ENCODE measurements at places on chromosomes 3 and 15.

DNA sequence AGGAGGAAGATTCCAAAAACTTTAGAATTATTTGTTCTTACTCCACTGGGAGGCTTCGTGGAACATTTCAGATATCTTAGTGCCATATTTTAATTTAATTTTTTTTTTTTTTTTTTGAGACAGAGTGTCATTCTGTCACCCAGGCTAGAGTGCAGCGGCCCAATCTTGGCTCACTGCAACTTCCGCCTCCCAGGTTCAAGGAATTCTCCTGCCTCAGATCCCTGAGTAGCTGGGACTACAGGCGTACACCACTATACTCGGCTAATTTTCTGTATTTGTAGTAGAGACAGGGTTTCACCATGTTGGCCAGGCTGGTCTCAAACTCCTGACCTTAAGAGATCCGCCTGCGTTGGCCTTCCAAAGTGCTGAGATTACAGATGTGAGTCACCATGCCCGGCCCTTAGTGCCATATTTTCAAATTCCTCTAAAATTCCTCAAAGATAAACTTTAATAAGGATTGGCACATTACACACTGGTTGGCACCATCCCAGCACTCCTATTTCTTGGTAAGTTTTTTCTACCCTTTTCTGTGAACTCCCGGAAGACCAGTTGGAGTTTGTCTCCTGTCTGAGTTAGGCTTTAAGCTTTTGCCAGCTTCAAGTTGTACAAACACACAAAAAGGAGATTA is 693.7 kb downstream of the MCTP2 start:
- H3K36me3 ChIP-seq = no peaks in the 10 kb centered on the region
- no peak for DNase-seq
- H3K4me3 ChIP-seq = no peak overlapping the region
- H3K27me3 ChIP-seq = no peaks in the 10 kb centered on the region

DNA sequence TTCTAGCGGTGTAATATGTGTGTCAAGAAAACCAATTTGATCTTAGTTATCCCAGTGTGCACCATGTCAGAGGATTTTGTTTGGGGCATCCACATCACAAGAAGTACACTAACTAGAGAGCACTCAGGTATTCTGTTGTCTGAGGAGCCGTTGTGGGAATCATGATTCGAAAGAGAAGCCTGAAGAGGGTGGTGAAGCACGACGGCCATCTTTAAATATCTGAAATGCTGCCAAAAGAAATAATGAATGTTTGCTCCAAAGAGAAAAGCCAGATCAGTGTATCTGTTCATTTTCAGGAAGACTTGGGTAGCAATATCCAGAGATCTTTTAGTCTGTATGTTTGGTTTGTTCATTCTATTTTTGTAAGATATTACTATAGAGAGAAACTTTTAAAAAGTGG is 180.7 kb downstream of the KLHL25 start:
- no peak overlapping the region for H3K4me3 ChIP-seq
- H3K36me3 ChIP-seq = no peaks in the 10 kb centered on the region
- DNase-seq = no peak
- H3K27me3 ChIP-seq = no peaks in the 10 kb centered on the region

- no peak overlapping the region for H3K27ac ChIP-seq
- H3K36me3 ChIP-seq = no peaks in the 10 kb centered on the region
- DNase-seq = no peak
- no peak overlapping the region for H3K4me3 ChIP-seq
- peaks cover 6% of the 10 kb centered on the region for H3K4me1 ChIP-seq
- no peaks in the 10 kb centered on the region for H3K27me3 ChIP-seq
Observed at GRCh38 chr3:38620236-38620635, 29.3 kb downstream of the SCN5A start.

DNA sequence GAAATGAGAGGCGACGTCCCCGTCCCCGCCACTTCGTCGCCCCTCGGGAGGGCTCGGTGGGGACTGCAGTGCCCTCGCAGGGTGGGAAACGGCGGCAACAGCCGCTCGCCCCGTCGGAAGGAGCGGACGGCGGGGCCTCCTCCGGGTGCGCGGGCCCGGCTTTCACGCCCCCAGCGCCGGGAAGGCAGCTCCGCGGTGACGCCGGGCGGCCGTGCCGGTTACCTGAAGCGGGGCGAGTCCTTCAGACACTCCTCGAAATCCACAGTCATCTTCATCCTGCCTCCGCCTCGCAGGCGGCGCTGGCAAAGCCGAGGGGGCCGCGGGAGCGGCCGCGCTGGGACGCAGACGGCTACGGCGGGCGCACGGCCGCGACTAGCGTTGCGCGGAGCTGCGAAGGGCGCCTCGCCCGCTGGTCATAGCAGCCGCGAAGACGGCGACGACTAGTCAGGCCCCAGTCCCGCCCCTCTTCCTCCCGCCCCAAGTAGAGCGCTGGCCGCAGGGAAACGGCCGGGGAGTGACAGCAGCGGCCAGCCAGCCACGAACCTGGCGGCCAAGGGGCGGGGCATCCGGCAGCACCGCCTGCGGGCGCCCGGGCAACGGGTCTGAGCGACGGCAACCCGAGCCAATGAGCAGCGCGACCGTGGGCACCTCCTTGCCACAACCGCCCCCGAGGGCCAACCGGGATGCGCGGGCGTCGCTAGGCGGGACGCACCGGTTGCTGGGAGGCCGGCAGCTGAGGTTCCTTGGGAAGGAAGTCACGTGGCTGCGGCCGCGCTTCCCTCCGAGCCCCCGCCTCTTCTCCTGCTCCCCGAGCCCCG is at the start of gene ACAP2:
Gene ACAP2 (minus strand): TSS at position 448 of the 818 bp plus-strand sequence. CDS start 173 bp downstream, at position 275.
- H3K27me3 ChIP-seq = no peaks in the 10 kb centered on the region
- H3K27ac ChIP-seq = peak within 1 kb of the TSS; percentile 94
- no peaks in the 10 kb centered on the region for H3K4me1 ChIP-seq
- H3K4me3 ChIP-seq = peak within 1 kb of the TSS; percentile 83

DNA sequence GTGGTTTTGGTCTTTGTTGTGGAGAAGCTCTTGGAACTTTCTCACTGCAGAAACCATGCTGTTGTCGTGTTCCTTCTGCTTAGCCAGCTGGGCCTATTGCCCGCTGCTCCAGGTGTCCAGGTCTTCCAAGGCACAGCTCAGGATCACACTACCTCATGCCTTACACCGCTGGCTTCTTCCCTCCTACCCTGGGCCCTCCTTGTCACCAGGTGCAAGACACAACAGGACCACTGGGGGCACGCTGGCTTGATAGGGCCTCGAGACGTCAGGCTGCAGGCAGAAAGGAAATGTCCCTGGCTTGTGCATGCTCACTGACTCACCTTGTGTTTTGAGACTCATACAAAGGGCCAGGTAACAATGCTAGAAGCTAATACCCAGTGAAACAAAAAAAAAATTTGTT is 32.3 kb downstream of the PAQR9 start:
- H3K27me3 ChIP-seq = no peaks in the 10 kb centered on the region
- H3K4me3 ChIP-seq = no peak overlapping the region
- no peak overlapping the region for H3K27ac ChIP-seq
- no peaks in the 10 kb centered on the region for H3K4me1 ChIP-seq
- H3K36me3 ChIP-seq = no peaks in the 10 kb centered on the region

DNA sequence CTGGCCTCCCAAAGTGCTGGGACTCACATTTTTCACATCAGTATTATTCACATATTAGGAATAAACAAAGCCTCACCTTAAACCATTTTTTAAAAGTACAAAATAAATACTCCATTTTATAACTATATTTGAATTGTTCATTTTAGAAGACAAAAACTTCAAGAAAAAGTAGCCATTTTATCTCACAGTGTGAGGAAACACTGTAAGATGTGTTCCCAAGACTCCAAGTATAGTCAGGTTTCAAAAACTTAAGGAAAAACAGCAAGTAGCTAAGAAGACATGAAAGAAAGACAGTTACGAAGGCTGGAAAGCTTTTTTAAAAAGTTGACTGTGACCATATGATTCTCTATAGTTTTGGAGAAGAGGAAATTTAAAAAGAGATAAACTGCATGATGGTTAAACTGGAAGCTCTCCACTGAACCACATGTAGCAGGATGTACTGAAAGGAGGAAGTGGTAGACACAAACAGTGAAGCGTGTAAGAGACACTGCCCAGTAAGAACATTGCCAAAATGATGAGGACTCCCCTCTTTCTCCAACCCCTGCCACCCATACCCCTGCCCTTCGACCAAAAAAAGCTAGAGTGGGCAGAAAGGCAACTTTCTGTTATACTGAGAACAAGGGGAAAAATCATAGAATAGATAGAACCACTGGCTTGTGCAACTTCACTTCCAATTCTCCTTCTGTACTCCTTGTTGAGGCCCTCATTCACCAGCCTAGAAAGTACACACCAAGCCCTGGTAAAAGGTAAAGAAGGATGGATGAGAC is 6.2 kb upstream of the TMF1 start:
- no peak for DNase-seq
- H3K27ac ChIP-seq = no peak overlapping the region
- no peak overlapping the region for H3K4me3 ChIP-seq
- no peaks in the 10 kb centered on the region for H3K27me3 ChIP-seq
- H3K4me1 ChIP-seq = no peaks in the 10 kb centered on the region

DNA sequence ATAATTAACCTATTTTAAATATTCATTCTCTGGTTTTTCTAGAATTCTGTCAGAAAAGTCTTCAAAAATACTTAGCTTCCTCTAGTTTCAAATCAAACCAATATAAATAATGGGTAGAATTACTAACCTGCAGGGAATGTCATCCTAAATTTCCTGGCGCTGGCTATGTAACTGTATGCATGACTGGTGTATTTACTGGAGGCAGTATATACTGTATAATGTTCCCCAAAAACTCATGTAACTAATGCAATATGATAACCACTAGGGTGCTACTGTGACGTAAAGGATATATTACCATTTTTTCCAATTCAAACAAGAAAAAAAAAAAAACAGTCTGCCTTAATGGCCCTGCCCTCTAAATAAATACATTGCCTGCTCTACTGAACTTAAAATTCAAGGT is 407.5 kb downstream of the MECOM start:
- H3K27ac ChIP-seq = no peak overlapping the region
- no peaks in the 10 kb centered on the region for H3K36me3 ChIP-seq
- H3K4me3 ChIP-seq = no peak overlapping the region
- DNase-seq = no peak
- peaks cover 2% of the 10 kb centered on the region for H3K27me3 ChIP-seq

DNA sequence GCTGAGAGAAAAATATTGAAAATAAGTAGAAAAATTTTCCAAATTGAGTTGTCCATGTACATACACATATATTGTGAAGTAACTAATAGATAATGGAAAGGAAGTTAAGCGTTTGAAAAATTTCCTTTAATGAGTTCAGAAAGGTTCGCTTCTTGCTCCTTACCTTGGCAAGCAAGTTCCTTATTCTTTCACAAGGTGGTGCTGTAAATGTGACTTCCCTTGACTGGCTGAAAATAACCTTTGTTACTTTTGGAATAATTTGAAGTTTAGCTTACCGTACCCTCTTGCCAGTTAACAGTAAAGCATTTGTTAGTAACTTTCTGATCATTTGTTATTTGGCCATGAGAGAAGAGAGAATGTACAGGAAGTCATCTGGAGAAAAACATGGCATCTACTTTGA is 41.6 kb downstream of the PYDC2 start:
- no peaks in the 10 kb centered on the region for H3K36me3 ChIP-seq
- no peak overlapping the region for H3K4me3 ChIP-seq
- no peak overlapping the region for H3K27ac ChIP-seq
- H3K27me3 ChIP-seq = no peaks in the 10 kb centered on the region

DNA sequence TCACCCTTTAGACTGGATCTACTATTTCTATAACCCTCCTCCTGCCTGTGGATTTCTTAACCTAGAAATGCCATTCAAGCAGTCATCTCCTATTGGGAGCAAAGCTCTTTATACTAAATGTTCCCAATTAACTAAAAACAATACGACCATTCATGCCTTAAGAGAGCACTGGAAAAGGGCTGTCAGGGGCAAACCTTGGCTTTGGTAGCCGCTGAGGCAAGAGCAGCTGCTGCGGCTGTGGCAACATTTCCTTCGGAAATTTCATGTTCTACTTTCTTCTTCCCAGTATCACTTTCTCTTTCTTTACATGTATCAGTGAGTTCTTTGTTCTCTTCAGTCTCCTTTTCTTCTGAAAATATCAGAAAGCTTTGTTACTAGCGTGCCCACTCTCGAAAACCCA is 56.3 kb upstream of the CSPG5 start:
- H3K4me1 ChIP-seq = peaks cover 11% of the 10 kb centered on the region
- H3K4me3 ChIP-seq = no peak overlapping the region
- H3K27me3 ChIP-seq = no peaks in the 10 kb centered on the region
- peak overlapping the region; percentile 70 for H3K27ac ChIP-seq
- peaks cover 10% of the 10 kb centered on the region for H3K36me3 ChIP-seq

- H3K27ac ChIP-seq = no peak overlapping the region
- no peak overlapping the region for H3K4me3 ChIP-seq
- peaks cover 3% of the 10 kb centered on the region for H3K27me3 ChIP-seq
Observed at GRCh38 chr15:73972984-73973682, 19.0 kb downstream of the STOML1 start.

- H3K4me3 ChIP-seq = no peak overlapping the region
- H3K27ac ChIP-seq = no peak overlapping the region
- no peaks in the 10 kb centered on the region for H3K4me1 ChIP-seq
- no peaks in the 10 kb centered on the region for H3K36me3 ChIP-seq
- DNase-seq = peak; percentile 81
Observed at GRCh38 chr3:131605916-131606315, 103.1 kb upstream of the MRPL3 start.

DNA sequence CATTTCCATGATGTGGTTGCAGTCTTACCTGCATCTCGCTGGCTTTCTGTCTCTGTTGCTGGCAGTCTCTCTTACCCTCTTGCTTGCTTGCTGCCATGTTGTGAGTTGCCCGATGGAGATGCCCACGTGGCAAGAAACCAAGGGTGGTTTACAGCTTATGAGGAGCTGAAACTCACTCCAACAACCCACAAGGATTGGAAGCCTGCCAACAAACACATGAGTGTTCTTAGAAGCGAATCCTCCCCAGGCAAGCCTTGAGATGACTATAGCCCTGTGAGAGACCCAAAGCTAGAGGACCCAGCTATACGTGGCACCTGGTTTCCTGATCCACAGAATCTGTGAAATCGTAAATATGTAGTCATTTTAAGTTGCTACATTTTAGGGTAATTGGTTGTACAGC is 490.9 kb upstream of the ADAMTS9 start:
- H3K4me1 ChIP-seq = peaks cover 3% of the 10 kb centered on the region
- H3K27ac ChIP-seq = no peak overlapping the region
- no peaks in the 10 kb centered on the region for H3K27me3 ChIP-seq
- H3K36me3 ChIP-seq = no peaks in the 10 kb centered on the region
- H3K4me3 ChIP-seq = no peak overlapping the region
- no peak for DNase-seq

- no peak for DNase-seq
- no peak overlapping the region for H3K4me3 ChIP-seq
- no peaks in the 10 kb centered on the region for H3K27me3 ChIP-seq
- no peak overlapping the region for H3K27ac ChIP-seq
Observed at GRCh38 chr15:25175033-25175788, 220.4 kb downstream of the SNRPN start.

GRCh38 chr3:41075975-41076374 is 123.3 kb upstream of the CTNNB1 start:
- H3K4me1 ChIP-seq = no peaks in the 10 kb centered on the region
- H3K4me3 ChIP-seq = no peak overlapping the region
- no peaks in the 10 kb centered on the region for H3K27me3 ChIP-seq
- no peak for DNase-seq

GRCh38 chr3:44476181-44476611 is 1.3 kb downstream of the ZNF445 start:
- no peaks in the 10 kb centered on the region for H3K36me3 ChIP-seq
- peaks cover 3% of the 10 kb centered on the region for H3K4me1 ChIP-seq
- H3K4me3 ChIP-seq = peak overlapping the region; percentile 64
- H3K27ac ChIP-seq = no peak overlapping the region
- DNase-seq = peak; percentile 59
- no peaks in the 10 kb centered on the region for H3K27me3 ChIP-seq

GRCh38 chr3:135238236-135238830 is 443.3 kb downstream of the EPHB1 start:
- H3K27me3 ChIP-seq = no peaks in the 10 kb centered on the region
- no peak overlapping the region for H3K27ac ChIP-seq
- H3K4me1 ChIP-seq = peaks cover 16% of the 10 kb centered on the region
- H3K36me3 ChIP-seq = no peaks in the 10 kb centered on the region
- H3K4me3 ChIP-seq = no peak overlapping the region

Measured in spinal cord (tissue), 10 donors.